Stimulated activated CD4-positive, alpha-beta T cell treated with anti-CD3 and anti-CD28 coated beads, Interleukin-1b, Interleukin-23, amount 100 ng/mL, for 1 hour (primary cell): ENCODE measurements at places on chromosomes 1 and 21.

DNA sequence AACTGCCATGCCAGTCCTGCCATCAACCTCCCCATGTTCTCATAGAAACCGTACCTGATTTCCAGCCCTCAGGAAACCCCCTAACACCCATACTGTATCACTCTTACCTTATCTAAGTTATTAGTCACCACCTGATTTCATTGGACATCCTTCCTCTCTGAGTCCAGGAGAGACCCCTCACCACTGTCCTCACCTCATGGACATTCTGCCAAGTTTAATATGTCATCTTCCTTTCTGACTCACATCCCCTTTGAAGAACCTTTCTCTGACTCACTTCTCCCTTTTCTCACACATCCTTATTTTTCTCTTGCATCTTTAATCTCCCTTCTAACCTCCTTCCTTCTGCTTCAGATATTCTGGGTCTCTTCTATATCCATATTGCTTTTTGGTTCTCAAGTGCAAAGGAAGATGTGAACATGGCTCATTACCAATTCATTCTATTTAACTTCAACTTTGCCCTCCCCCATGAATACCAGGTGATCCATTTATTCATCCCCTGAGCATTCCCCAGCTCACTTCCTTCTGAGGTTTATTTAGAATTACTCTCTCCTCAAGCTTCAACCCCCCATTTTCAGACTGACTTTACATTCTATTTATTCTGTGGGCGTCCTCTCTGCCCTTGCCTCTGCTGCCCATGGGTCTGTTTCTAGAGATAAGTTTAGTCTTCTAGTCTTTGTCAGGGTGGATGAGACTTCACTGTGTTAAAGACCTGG is 206.8 kb upstream of the ESRRG start:
- DNase-seq, result no peak

DNA sequence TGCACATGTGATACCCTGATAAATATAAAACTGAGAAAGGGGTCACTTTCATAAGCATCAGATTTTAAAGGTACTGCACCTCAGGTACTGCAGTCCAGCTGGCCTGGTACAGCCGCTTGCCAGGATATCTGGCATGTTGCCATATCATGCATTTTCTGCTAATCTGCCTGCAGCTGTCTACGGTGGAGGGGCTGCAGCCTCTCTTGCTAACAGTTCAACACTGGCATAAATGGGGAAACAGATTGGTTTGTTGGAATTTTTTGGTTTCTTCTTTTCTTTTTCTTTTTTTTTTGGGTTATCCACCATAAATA is 71.5 kb downstream of the MIS18A start:
- DNase-seq, result no peak

DNA sequence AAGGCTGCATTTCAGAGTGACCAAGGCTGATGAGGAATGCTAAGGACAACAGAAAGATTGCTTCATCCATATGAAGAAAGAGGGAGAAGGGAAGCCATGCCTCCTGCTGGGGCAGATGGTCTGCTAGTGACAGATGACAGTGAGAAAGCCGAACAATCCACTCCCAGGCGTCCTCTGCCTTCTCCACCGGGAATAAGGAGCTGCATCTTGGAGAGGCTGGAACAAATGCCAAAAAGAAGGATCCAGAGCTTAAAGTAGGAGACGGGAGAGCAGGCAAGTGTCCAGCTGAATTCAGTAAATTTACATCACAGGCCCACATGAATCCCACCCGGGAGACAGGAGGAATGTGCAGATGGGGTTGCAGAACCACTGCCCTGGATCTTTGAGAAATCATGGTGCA is 33.4 kb downstream of the DDX20 start:
- DNase-seq, result no peak

- no peak for DNase-seq
Measured at GRCh38 chr1:61332196-61332753, 249.9 kb downstream of the NFIA start.

- DNase-seq, result no peak
Measured at GRCh38 chr1:109434484-109434883, 8.2 kb upstream of the PSMA5 start.

DNA sequence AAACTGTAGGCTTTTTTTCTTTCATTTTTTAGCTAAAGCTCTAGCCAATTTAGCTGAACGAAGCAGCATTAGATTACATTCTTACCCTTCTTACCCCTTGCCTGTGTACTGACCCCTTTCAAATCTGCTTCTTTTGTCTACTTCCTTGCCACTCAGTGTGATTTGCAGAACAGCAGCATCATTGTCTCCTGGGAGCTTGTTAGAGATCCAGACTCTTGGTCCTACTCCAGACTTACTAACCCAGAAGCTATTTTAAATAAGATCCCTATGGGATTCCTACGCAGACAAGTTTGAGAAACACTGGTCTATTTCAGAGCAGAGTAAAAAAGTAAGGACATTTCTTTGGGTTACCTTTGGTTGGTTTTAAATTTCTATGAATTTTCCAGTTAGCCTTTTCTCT is 13.8 kb downstream of the LRRC39 start:
- DNase-seq, result no peak
